ENCODE measurements at places on chromosomes 3 and 15.
A peak's percentile ranks its signal among the peaks of the same experiment; 100 is the strongest.

DNA sequence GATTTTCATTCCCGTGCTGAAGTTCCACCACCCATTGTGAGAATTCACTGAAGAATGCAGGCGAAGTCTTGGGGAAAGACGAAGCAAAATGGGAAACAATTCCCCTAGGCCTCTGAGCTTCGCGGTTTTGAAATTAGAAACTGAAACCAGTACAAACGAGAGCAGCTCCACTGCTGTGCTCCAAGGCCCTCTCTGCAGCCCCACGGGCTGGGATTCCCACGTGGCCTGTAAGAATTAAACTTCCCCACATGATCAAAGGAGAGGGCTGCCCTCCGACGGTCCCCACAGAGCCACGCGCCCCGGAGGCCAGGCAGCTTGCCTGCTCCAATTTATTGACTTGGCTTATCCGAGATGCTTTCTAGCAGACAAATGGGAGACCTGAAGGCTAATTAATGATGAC, 144.0 kb downstream of the GREM1 start:
- no peak for DNase-seq

GRCh38 chr15:69576035-69576526, 123.5 kb downstream of the RPLP1 start:
- DNase-seq: peak; percentile 43

- no peak for DNase-seq
Measured at GRCh38 chr3:24683633-24684384, 189.2 kb upstream of the THRB start.

DNA sequence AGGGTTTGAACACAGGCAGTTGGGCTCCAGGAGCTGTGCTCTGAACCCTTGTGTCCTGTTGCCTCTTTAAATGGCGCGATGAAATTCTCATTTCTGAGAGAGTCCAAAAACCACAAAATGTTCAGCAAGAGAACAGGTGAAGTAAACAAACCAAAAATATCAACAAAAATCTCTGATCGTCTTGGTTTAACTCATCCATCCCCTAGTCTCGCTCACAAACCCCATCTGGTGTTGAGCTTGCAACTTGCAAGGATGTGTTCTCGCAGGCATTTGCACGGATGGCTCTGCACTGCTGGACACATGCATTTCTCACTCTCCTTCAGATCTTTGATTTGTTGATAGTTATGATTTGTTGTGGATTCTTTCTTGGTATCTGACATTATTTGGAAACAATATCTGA, 31.1 kb downstream of the FAH start:
- no peak for DNase-seq

DNA sequence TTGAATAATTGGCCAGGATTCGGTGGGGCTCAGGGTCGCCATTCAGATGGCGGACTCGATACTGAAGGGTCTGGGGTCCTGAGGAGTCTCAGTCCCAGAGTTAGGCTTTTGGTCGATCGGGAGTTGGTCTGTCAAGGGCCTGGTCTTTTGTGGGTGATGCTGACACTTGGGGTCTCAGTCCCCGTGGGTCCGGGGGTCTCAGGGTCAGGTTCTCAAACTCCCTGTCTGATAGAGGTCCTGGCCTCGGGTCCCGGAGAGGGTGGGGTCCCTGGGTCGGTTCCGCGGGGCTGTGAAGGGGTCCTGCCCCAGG, 467 bp downstream of the NCKIPSD start:
- DNase-seq: no peak

DNA sequence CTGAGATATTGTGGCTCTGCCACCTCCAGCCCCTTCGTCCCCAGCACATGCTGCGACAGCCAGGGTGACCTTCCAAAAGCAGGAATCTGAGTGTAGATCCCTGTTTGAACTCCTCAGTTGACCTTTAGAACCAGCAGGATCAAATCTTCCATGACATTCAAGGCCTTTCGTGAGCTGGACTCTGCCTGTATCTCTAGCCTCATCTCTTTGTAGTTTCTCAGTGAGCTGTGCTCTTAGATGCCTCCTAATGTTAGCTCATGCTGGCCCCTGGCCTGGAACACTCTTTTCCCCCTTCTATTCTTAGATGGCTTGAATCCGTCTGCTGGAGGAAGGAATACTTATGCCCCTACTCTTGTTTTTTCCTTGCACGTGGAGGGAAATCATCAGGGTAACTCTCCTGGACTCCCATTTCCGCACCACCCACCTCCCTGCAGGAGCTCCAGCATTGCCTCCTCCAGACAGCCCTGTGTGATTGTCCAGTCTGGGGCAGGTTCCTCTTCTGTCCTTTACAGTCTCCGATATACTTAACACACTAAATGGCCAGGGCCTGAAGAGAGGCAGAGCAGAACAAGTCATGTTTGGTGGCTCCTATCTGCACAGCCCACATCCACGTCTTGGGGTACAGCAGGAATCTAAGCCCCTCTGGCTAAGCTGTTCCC, 26.7 kb upstream of the CHRNB4 start:
- no peak for DNase-seq

DNA sequence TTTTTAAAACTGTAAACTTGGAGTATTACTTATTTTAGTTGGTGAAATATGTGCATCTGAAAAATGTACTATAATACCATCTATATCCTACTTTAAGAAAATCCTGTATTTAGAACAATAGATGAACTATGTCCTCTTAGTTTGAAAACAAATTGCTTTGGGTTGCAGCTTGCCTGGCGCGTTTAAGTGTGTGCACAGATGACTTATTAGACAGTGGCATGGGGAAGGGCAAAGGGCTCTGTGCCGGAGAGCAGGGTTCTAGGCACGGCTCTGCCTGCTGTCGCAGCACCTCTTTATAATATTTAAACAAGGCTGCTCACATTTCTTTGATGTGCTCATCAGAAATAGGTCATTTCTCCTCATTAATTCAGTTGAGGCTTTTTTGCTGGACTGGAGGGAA, 10.0 kb downstream of the PXK start:
- DNase-seq: no peak

- DNase-seq: no peak
Measured at GRCh38 chr3:4309491-4310128, 6.4 kb downstream of the SETMAR start.

- no peak for DNase-seq
Measured at GRCh38 chr3:73663495-73663894, 38.8 kb upstream of the PDZRN3 start.

- DNase-seq: no peak
Measured at GRCh38 chr3:59430341-59430740, 380.5 kb upstream of the CFAP20DC start.

DNA sequence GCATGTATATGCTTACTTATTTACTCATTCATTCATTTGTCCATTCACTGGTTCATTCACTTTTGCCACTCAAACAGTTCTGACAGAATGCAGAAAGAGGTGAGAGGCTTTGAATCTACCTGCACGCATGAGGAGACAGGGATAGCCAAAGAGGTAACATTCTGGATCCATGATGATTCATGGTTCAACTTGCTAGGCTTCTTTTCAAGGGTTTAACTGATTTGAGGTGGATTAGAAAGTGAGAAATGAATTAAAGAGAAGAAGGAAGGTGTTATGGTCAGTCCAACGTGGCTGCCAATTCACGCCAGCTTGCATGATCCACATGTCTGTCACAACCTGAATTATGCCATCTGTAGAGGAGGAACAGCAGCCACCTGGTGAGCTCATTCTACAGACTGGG, 260.6 kb downstream of the ARRDC4 start:
- no peak for DNase-seq

DNA sequence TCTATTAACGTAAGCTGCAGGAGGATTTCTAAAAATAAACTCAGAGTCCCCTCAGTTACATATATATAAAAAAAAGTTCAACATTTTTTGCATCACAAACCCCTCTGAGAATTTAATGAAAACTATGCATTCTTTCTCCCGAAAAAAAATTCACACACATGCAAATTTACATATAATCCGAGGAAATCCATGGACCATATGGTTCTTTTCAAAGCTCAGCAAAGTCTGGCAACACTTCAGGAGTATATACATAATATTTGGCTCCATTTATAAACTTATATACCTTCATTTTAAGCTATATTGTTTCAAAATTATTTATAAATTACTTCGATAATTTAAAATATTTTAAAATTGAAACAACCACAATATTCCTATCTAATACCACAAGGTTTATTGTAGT, 140.7 kb upstream of the PLXND1 start:
- DNase-seq: no peak

- no peak for DNase-seq
Measured at GRCh38 chr15:29451201-29451781, 181.7 kb upstream of the NSMCE3 start.

- no peak for DNase-seq
Measured at GRCh38 chr3:178849199-178849910, 222.3 kb downstream of the ZMAT3 start.

GRCh38 chr15:38868326-38869114, 303.9 kb upstream of the RASGRP1 start:
- no peak for DNase-seq

GRCh38 chr15:36903922-36904556, 196.3 kb downstream of the MEIS2 start:
- DNase-seq: no peak

GRCh38 chr3:141286856-141287255, 55.2 kb downstream of the PXYLP1 start:
- DNase-seq: no peak

- DNase-seq: no peak
Measured at GRCh38 chr3:18283680-18284079, 141.5 kb downstream of the SATB1 start.

- peak; percentile 77 for DNase-seq
Measured at GRCh38 chr3:148943506-148944205, 47.7 kb upstream of the GYG1 start.

- DNase-seq: peak; percentile 39
Measured at GRCh38 chr3:8301977-8302735, 199.5 kb upstream of the LMCD1 start.

GRCh38 chr3:69715204-69715603, 24.1 kb upstream of the MITF start:
- DNase-seq: no peak

DNA sequence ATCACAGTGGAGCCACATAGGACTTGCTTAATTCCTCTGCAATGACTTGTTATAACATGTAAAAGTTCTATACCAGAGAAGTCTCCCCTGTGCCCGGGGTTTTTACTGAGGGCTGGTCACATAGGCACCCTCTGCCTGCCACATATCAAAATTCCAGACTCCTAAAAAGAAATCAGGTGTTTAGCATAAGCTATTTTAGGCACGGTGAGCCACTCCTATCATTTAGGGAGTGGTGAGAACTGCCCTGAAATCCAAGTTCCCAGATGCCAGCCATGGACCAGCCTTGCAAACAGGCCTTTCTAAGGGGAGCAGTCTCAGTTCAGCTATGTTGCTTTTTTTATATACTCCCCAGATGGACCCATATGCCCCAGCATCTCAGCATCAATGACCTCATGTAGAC, 130.3 kb downstream of the THSD4 start:
- no peak for DNase-seq

DNA sequence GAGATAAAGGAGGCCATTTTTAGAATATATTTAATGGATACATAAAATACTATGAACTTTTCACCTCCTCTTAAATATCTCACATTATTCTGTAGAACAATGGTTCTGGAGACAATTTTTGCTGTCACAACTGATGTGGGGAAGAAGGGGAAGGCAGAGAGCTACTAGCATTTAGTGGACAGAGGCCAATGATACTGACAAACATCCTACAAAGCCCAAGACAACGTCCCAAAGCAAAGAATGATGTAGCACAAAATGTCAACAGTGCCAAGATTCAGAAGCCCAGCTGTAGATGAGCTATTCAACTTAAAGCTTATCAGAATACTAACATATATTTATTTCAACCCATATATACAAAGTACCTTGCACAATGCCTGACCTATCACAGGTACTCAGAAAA, 1069.4 kb downstream of the ROBO1 start:
- DNase-seq: no peak

DNA sequence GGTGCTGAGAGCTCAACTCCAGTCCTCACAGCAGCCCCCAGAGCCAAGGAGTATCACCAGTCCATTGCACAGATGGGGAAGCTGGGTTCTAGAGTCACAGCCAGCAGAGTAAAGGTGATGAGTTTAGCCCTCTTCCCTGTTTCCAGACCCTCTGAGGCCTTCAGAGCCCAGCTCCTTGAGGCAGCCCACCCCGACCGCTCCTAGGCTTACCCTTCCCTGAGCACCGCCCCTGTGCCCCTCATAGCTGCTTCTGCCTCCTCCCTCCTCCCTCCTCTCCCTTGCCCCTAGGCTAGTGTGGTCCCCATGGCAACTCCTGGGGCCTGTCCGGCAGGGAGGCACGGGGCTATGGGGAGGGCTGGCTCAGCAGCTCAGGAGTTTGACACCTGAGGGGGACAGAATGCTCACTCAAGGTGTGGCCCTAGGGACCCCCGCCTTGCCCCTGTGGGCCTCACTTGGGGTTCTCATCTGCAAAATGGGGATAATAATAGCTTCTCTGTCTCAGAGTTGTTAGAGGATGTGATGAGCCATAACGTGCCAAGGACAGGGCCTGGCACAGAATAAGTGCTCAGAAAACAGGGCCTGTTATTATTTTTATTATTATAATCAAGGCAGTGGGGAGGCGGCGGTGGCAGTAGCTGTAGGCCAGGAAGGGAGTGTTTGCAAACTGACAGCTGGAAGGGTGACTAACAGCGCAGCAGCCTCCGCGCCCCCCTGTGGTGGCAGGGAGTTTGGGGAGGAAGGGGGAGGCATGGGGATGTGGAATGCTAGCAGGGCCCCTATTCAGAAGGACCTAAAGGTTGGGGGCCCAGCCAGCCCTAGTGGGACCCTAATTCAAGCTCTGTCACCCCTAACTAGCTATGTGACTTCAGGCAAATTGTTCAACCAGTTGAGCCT, 11.5 kb downstream of the CSK start:
- DNase-seq: peak; percentile 63

DNA sequence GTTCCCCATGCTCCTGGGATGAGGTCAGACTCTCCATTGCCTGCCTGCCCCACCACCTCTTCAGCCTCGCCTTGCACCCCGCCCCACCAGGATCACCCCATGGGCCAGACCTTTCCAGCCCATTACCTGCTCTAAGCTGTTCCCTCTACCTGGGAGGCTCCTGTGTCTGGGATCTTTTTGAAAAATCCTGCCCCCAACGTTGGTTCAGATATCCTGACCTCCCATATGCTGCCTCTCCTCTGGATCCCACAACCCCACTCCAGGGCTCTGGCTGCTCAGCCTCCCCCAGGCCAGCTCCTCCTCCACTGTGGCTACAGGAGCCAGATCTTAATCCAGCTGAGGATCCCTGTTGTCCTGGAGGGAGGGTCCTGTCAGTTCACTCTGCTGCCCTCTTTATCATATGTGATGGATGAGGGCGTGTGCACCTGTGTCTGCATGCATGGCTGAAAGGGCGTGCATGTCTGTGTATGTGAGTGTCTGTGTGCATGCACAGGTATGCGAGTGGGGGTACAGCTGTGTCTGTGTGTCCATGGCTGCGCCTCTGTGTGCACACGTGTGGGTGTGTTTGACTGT, 21.7 kb upstream of the ALAS1 start:
- DNase-seq: no peak

- no peak for DNase-seq
Measured at GRCh38 chr3:184914628-184915027, 102.7 kb downstream of the VPS8 start.

DNA sequence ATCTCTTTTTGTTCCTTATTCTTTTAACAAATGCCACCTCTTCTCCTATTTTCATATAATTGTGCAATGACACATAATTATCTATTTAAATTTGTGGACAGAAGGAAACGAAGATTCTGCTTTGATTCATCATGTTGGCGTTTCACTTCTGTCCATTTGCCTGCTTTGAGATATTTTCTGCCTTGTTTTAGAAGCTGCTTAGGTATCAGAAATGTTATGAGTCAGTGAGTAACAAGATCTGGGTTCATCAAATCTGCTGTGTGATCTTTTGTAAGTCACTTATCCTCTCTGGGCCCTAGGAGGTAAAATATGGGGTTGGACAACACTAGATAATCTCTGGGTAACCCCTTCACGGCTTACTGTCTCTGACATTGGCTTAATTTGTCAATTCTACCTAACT, 7.3 kb upstream of the MINDY4B start:
- no peak for DNase-seq

All from OCI-LY7 (cell line).